AG08395 (cell line): ENCODE measurements at places on chromosomes 2 and 18.

DNA sequence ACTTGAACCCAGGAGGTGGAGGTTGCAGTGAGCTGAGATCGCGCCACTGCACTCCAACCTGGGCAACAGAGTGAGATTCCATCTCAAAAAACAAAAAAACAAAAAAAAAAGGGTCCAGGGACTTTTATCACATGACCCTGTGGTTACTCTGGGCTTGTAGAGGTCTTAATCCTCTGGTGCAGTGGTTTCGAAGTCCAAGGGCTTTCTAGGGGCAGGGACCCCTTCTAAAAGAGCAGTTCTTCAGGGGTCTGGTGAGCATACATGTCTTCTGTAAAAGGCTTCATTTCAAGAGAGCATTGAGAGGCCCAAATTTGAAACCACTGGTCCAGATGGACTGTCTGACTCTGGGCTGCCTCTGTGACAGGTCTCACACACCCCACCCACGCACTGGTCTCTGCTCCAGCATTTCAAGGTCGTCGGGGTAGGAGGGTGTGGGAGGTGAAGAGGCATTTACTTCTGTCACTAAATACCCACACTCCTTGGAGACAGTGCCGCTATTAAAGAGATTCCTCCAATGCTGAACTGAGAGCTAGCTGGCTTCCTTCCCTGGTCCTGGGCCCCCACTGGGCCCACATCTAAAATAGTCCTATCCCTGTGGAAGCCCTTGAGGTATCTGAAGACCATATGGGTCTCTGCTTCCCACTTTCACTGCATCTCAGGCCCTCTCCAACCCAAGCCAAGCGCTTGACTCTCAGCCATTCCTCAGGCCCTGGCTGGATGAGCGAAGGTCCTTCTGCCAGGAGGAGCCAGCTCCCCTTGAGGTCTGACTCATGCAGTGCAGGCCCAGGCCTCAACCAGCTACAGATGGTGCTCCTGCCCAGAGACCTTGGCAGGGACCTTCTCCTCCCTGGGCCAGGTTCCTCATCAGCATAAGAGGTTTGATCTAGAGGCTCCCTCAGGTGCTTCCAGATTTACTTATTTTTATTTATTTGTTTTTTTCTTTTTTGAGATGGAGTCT, 44.8 kb downstream of the PAX8 start:
- peak; percentile 48 for DNase-seq

GRCh38 chr2:177568893-177569292, 176.3 kb downstream of the AGPS start:
- DNase-seq, result no peak

DNA sequence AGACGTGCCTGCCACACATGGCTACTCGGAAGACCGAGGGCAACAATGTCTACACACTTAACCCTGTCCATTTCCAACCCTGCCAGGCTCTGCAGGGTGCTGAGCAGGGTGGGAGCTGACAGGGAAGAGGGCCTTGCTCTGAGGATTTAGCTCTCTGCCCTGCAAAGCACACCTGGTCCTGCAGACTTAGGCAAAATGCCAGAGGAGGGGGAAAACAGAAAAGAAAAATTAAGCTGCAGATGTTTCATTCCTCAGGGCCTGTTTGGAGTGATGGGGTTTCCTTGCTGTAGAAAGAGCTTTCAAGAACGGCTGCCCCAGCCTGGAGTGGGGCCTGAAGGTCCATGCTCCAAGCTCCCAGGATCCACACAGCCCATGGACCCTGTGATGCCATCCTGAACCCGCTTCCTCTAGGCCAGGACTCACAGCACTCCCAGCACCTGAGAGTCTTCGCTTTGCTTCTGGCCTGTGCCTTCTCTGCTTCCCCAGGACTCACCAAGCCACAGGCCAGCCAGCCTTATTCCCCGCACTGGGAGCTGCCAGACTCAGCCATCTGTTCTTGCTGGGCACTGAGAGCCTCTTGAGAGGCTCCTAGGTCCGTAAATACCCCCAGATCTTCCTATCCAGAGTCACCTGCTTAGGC, 9.1 kb upstream of the TEX51 start:
- no peak for DNase-seq

DNA sequence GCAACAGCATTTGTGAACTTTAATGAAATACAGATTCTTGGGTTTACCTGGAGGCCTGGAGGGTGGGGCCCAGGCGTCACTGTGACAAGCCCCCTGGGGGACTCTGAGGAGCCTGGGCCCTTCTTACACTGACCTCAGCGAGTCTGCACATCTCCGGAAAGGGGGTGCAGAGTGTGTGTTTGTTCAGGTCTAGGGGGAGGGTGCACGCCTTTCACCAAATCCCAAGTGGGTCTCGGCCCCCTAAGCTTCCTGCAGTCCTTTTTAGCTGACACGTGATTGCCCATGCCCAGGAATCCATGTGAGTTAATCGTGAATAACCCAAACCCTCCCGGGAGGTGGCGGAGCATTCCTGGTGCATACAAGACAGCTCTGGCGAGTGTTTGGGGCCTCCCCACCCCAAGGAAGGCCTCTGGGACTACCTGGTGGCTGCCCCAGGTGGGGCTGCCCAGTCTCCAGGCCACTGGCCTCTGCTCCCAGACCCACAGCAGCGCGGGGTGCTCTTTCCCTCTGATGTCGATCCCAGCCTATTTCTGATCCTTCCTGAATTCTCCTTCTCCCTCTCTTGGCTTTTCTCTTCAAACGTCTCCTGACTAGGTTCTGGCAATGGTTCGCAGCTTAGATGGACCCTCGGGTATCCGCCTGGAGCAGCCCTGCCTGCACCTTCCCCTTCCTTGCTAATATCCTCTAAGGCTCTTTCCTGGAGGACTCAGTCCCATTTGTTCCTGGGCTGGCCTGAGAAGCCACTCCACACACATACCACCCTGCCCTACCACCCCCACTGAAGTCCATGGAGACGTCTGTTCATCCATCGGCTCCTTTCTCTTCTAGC, 10.0 kb downstream of the NGEF start:
- no peak for DNase-seq

GRCh38 chr2:165376571-165376975, 92.9 kb upstream of the CSRNP3 start:
- no peak for DNase-seq

DNA sequence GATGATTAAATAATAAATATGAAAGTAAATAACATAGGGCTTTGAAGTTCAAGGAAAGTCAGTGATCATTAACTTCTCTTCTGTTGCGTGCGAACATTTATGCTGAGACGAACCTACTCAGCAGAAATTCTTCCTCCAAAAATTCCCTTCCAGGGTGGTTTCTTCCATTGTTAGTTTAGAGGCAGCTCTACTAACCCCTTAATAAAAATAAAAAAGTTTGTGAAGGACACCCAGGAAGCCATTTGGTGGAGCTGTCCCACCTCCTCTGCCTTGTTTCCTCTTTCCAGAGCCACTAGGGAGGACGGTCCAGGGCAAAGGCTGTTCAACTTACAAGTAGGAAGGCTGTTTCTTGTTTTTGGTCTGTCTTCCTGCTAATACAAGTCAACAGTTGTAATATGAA, 2.1 kb upstream of the SMAD2 start:
- no peak for DNase-seq
